ENCODE measurements at places on chromosomes 3 and 15. TPM values are rescaled to one million over a fixed set of nuclear protein-coding genes. Genes with fewer than 3 reads are reported as not detected.

TERC gene
- 4.0 TPM for total RNA-seq

FRMD5 gene
- not detected for total RNA-seq

UBE2E1 gene
- 64.0 TPM for total RNA-seq

UCN2 gene
- total RNA-seq: not detected

SMAD6 gene
- total RNA-seq: 0.53 TPM

DISP2 gene
- 0.03 TPM for total RNA-seq

GOLGA8S gene
- total RNA-seq: 0.33 TPM

GOLGA8G gene
- not detected for total RNA-seq

STXBP5L gene
- not detected for total RNA-seq
